ENCODE measurements at places on chromosomes 4 and X. TPM values are rescaled to one million over a fixed set of nuclear protein-coding genes. Genes with fewer than 3 reads are reported as not detected.

Gene VCX3A
- not detected for polyA plus RNA-seq

Gene LARP7
- polyA plus RNA-seq = 65.9 TPM

Gene TLR2
- 3.6 TPM for polyA plus RNA-seq

Gene PAGE2
- not detected for polyA plus RNA-seq

Gene TRAM1L1
- 6.4 TPM for polyA plus RNA-seq

Gene NFKB1
- 24.4 TPM for polyA plus RNA-seq

Gene NAT8L
- 2.4 TPM for polyA plus RNA-seq

Gene SOWAHB
- 0.53 TPM for polyA plus RNA-seq

Gene SERPINA7
- polyA plus RNA-seq = not detected

Gene CENPE
- polyA plus RNA-seq = 5.9 TPM

Gene CYSLTR1
- 9.5 TPM for polyA plus RNA-seq

Gene SLC9B1
- polyA plus RNA-seq = 1.1 TPM

Gene TMEM184C
- polyA plus RNA-seq = 22.1 TPM

DNA sequence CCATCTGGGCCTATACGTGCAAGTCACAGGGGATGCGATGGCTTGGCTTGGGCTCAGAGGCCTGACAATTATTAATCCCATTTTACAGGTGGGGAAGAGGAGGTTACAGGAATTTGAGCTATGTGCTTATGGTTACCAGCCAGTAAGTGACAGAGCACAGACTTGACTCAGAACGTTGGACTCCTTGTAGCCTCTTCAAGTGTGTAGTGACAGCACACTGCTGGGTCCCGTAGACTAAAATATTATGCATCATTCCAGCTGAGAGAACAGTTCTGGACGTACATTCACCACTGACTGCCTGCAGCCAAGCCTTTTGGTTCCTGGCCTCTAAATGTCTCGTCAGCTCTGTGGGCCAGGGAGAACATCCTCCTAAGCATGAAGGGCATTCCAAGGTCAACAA is 314.5 kb downstream of the GPAT3 start:
- DNase-seq = no peak

- no peak for DNase-seq
These were observed 1.0 kb upstream of the TMEM131L start for GRCh38 chr4:153465140-153465539.

GRCh38 chr4:8688041-8688907 is 95.7 kb downstream of the CPZ start:
- peak; percentile 20 for DNase-seq

DNA sequence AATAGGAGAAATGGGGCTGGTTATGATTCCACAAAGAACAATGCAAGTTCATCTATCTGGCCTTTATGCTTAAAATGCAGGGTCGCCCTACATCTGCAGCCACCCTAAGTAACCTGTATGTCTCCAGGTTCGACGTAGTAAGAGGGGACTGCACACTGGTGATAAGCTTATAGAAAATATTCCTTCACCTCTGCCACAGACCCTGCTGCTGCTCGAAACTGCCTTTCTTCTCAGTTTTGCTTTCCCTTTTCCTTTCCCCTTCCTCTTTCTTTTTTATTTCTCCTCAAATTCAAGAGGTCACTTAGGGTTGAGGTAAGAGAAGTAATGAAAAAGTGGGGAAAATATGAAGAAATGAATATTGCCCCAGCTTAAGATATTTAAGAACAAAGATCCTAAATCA is 123.5 kb downstream of the DCHS2 start:
- DNase-seq = no peak

- DNase-seq = no peak
These were observed 125.8 kb upstream of the EDNRA start for GRCh38 chr4:147355032-147355656.

GRCh38 chrX:32408389-32408788 is 803.0 kb downstream of the DMD start:
- DNase-seq = peak; percentile 3

GRCh38 chr4:76195326-76195725 is 18.3 kb downstream of the SCARB2 start:
- DNase-seq = no peak

- DNase-seq = no peak
These were observed 210.6 kb downstream of the LDB2 start for GRCh38 chr4:16687845-16688244.

DNA sequence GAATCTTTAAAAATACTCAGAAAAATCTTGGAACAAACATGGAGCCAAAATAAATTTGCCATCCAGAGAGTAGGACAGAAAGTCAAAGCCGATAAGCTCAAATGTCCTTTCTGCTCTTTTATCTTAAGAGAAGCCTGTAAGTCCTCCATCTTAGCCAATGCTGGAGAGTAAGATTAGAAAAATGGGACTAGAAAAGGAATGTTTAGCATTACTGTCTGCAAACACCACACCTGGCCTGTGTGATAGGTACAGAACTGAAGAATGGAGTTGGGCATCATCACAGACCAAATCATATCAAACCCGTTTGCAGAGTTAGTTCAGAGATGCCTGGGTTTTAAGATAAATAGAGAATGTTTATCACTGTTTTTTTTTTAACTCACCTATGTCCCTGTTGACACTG is 10.5 kb upstream of the SLC39A8 start:
- no peak for DNase-seq

DNA sequence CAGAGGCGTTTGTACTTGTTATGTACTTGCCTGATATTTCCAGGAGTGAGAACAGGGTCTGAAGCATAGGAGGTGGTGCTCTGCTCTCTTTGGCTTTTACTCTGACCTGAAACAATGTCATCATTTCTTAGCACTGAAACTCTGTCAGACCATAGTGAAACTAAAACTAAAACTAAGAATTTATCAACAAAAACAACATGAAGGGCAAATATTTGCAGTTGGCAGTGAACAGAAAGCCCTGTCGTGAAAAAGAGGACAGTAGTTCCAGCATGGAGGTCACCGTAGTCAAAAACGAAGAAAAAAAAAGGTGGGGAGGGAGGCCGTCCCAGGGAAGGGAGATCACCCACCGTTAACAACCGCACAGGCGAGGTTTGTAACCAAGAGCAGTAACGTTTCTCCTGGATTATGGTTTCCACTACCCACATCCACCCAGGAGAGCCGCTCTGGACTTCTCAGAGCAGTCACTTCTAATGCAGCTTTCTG is 97.5 kb downstream of the ANK2 start:
- no peak for DNase-seq

DNA sequence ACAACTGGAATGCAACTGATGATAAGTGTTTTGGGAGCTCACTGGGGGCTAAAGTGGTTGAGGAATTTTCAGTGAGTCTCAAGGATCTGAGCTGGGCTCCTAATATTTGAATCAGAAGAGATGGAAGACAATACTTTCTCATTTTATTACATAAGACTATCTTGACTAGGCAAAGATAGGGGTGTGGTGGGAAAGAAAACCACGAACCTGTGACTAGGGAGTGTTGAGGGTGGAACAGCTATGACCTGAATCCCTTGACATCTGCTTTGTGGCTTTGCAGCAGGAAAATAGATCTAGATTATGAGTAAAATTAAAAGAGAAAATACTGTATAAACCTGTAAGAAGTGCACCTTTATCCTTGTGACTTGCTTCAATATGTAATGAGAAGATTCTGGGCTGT is 295.1 kb upstream of the TEX13A start:
- no peak for DNase-seq

GRCh38 chrX:118630848-118631247 is 96.6 kb upstream of the IL13RA1 start:
- no peak for DNase-seq

DNA sequence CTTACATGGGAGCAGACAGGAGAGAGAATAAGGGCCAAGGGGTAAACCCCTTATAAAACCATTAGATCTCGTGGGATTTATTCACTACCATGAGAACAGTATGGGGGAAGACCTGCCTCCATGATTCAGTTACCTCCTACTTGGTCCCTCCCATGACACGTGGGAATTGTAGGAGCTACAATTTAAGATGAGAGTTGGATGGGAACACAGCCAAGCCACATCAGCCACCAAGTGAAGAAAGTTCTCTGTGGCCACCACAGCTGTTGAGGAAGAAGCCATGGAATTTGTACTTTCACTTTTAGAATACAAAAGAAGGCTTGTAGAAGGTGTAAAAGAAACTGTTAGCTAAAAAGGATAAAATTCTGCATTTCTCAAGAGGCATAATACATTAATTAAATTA is 67.0 kb upstream of the CXorf51A start:
- DNase-seq = no peak

GRCh38 chr4:84483688-84484087 is 15.4 kb downstream of the NKX6-1 start:
- DNase-seq = no peak

DNA sequence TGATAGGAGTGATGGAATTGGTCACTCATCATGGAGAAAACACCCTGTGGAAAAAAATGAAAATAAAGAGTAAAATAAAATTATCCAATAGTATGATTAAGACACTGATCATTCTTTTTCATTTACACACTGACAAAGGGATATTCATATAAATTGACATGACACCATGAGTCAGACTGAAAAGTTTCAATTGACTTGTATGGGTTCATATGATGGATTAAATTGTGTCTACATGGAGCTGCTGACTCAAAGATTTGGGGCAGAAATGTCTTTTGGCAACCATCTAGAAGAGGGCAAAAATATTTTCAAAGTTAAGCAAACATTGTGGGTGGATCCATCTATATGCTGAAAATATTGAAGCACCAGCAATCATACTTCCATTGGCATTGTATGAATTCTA is 153.4 kb upstream of the PPP3CA start:
- DNase-seq = no peak

- DNase-seq = no peak
These were observed 81.0 kb upstream of the TCEAL2 start for GRCh38 chrX:102044496-102044895.

DNA sequence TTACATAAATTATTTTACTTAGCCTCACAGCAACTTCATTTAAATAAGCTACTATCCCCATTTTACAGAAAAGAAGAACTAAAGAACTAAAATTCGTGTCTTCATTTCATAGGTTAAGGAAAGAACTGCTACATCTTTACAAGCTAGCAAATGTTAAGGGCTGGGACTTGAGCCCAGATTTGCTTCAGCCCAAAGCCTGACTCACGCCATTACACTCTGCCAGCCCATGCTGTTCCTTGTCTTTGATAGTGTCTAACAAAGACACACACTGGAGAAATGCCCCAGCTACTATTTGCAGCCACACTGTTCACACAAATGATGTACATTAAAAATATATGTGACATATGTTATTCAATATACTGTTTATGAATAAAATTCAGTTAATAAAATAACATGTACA is 29.0 kb upstream of the ERVMER34-1 start:
- peak; percentile 28 for DNase-seq

- no peak for DNase-seq
These were observed 312.2 kb downstream of the DCTD start for GRCh38 chr4:182604953-182605352.

DNA sequence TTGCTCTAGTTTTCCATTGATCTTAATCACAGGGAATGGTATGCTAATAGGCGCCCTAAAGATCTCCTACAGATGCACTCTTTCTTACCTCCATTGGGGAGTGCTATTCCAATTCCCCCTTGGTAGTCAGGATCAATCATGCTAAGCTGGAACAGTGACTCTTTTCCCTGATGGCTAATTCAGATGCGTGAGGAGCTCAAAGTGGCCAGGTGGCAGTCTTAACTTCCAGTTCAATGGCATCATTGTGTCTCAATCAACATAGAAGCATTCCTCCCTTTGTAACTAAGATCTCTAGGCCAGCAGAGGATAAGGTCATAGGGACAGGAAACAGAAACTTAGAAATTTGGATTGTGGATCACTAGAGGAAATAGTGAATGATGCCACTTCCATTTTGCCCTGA is 216.8 kb downstream of the GRID2 start:
- no peak for DNase-seq

DNA sequence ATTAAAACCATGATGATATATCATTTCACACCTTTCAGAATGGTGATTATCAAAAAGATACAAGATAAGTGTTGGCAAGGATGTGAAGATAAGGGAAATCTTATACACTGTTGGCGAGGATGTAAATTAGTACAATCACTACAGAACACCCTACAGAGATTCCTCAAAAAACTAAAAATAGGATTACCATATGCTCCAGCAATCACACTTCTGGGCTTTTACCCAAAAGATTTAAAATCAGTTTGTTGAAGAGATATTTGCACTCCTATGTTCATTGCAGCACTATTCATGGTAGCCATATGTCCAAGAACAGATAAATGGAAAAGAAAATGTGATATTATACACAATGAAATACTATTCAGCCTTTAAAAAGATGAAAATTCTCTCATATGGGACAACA is 240.4 kb downstream of the GABRG1 start:
- no peak for DNase-seq

DNA sequence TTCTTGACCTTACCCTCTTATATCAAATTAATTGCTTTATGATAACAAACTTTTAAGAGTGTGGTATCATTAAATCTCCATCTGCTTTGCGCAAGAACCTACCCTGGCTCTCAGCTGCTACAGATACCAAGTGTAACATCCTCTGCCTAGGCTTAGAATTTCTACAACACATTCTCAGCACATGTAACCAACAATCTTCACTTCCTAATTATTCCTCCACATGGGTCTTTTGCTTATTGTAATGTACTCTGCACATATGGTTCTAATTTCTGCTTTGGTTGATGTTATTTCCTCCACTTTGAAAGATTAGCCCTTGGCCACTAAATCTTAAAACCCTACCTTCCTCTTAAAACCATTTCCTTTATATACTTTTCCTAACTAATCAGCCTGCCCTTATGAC is 242.4 kb downstream of the ARHGAP24 start:
- DNase-seq = no peak

GRCh38 chrX:71627588-71628404 is 9.5 kb upstream of the CXCR3 start:
- no peak for DNase-seq

DNA sequence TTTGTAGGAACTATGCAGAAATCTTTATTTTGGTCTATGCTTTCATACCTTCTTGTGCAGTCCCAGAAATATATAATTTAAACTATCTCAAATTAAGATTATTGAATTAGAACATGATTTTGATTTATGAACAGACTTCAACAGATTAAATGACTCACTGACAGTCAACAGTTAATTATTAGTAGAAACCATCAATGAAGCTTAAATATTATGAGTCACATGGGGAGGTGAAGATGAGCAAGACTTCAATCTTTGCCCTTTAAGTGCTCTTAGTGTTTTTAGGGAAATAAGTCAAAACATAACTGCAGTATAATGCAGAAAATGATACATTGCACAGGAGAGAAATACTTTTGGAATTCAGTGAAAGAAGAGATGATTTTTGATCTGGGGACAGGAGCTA is 81.5 kb upstream of the BMP3 start:
- DNase-seq = no peak

DNA sequence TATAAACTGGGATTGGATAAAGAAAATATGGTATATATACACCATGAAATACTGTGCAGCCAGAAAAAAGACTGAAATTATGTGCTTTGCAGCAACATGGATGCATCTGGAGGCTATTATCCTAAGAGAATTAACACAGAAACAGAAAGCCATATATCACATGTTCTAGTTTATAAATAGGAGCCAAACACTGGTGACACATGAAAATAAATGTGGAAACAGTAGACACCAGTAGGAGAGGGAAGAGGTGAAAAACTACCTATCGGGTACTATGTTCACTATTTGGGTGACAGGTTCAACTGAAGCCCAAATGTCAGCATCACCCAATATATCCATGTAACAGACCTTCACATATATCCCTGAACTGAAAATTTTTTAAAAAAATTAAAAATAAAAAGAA is 725.1 kb downstream of the C4orf33 start:
- no peak for DNase-seq
